ENCODE measurements at places on chromosomes 12 and 14.
A peak's percentile ranks its signal among the peaks of the same experiment; 100 is the strongest.

DNA sequence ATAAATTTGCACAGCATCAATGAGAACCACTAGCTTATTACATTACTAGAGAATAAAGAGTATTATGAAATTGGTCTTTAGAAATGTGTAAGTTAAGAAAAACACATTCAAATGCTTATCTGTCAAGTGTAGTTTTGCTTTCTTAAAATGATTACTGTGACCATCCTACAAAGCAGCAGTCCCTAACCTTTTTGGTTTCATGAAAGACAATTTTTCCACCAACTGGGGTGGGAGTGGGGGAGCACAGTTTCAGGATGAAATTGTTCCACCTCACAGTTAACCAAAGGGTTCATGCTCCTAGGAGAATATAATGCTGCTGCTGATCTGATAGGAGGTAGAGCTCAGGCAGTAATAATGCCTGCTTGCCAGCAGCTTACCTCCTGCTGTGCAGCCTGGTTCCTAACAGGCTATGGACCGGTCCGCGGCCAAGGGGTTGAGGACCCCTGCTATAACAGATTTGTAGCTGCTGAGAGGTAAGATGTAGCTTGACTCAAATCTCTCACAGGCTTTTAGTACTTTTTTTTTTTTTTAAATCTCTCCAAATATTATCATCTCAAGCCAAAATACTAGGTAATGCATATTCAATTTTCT, 45.4 kb downstream of the PPP4R3A start:
- no peak for DNase-seq

GRCh38 chr14:54877015-54877702, 25.5 kb downstream of the GCH1 start:
- DNase-seq: no peak

DNA sequence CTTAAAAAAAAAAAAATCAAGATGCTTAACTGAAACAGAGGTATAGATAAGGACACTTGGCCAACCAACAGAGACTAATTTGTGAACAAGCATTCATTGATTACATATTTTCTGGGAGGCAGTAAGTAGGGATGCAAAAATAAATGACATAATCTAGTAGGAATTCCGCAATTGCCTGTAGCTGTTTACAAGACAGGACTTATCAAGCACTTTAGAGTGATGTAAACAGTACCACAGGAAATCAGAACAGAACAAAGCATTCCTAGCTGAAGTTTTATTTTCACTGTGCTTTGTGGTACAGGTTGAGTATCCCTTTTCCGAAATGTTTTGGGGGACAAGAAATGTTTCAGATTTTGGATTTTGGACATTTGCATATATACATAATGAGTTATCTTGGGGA, 68.2 kb upstream of the FGD4 start:
- no peak for DNase-seq

DNA sequence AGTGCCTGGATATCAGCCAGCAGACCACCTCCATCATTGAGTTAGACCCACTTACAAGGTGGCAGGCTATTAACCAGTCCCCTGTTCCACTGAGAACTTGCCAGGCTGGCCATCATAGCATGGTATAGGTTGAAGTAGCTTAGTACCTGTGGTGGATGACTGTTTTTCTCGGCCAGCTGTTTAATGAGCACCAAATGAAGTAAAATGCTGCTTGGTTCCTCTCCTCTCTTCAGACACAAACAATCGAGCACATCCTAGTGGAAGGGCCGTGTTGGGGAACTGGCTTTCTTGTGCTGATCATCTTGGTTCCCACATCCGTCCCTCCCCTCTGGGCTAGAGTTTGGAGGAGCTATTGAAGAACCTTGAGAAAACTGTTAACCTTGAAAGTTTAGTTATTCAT, 486.2 kb downstream of the RAD51B start:
- DNase-seq: no peak

- no peak for DNase-seq
These were observed 9.0 kb downstream of the BMP4 start for GRCh38 chr14:53947452-53948204.

- DNase-seq: no peak
These were observed 182.0 kb downstream of the CACNA1C start for GRCh38 chr12:2234646-2235350.

- no peak for DNase-seq
These were observed 82.3 kb downstream of the CHGA start for GRCh38 chr14:93005135-93005813.

DNA sequence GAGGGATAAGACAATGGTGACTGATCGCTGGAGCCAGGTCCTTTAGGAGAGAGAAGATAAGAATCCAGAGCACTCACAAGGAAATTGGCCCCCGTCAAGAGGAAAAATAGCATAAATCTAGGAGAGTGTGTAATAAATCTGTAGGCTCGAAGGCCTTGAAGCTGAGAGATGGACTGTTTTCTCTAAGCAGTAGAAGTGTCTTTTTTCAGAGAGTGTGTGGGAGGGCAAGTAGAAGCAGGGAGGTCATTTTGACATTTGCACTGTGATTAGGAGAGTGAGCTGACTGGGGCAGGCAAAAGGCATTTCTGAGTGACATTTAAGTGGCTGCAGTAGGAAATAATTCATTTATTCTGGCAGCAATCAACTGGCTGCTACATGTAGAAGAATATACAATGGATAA, 78.0 kb upstream of the DDHD1 start:
- DNase-seq: no peak

- no peak for DNase-seq
These were observed 97.4 kb downstream of the CDK17 start for GRCh38 chr12:96302687-96303310.

DNA sequence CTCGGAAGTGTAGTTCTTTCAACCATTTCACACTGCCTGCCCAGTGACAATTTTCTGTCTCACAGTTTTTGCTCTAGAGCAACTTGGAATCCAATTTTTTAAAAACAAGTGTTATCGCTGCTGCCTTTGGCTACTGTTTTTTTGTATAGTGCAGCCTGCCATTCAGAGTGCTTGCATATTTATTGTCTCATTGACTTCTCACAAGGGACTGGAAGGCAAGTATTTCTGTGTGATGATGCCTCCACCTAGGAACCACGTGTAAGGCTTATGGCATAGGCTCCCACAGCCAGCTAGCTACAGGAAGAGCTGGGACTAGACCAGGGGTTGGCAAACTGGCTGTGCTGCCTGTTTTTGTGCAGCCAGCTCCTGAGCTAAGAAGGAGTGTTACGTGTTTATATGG, 903 bp downstream of the PARPBP start:
- peak; percentile 2 for DNase-seq

DNA sequence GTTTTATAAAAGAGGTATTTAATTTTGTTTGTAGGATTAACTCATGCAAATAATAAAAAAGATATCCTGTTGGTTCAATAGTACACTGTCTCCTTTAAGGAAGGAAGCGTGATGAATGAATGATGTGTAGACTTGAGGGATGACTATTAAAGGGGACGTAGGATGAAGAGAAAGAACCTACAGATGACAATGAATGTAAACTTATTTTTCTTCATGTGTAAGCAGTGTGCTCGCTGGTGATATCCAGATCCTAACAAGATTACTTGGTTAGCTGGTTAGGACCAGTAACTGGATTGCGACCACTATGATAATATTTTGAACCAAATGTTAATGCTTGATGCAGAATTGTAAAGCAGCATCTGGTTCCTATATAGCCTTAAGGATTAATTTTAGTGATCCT, 2.6 kb downstream of the ARF6 start:
- DNase-seq: no peak

DNA sequence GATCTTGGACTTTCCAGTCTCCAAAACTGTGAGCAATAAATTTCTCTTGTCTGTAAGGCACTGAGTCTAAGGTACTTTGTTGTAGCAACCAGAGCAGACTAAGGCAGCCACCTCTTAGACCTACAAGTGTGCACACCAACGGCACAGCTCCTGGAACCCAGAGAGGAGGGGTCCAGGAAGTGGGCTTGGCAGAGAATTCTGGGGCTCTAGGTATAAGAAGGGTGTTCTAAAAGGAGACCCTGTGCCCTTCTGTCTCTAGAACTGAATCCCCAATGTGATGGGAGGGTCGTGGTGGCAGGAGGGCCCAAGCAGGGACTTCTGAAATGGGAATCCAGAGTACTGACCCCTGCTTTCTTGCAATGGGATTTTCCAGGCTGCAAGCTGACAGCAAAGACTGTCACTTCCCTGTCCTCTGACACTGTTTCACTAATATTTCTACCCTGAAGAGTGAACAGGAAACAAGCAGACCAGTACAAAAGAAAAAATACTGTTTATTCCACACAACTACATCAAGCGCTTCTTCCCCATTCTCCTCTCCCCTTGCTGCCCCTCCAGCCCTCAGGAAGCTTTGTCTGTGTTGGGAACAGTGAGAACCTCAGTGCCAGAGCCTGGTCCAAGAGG, 13.6 kb upstream of the TFCP2 start:
- no peak for DNase-seq

- DNase-seq: no peak
These were observed 44.3 kb downstream of the ELK3 start for GRCh38 chr12:96238336-96239047.

GRCh38 chr12:99824900-99825542, 159.7 kb downstream of the ANKS1B start:
- no peak for DNase-seq

DNA sequence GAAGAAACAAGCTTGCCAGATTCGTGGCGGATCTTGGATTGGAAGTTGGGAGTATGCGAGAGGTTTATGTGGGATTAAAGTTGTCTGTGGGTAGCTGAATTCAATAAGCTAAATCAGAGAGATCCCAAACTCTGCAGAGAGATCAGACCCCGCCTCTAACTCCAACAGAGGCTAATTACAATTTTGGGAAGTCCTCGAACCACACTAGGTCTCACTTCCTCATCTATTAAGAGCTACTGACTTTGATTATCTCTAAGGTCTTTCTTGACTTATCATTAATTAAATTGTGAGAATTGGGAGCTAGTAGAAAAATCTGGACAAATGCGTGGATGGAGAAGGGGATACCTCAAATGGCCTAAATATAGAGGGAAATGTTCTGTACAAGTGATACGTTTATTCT, 9.1 kb downstream of the NTF3 start:
- no peak for DNase-seq

DNA sequence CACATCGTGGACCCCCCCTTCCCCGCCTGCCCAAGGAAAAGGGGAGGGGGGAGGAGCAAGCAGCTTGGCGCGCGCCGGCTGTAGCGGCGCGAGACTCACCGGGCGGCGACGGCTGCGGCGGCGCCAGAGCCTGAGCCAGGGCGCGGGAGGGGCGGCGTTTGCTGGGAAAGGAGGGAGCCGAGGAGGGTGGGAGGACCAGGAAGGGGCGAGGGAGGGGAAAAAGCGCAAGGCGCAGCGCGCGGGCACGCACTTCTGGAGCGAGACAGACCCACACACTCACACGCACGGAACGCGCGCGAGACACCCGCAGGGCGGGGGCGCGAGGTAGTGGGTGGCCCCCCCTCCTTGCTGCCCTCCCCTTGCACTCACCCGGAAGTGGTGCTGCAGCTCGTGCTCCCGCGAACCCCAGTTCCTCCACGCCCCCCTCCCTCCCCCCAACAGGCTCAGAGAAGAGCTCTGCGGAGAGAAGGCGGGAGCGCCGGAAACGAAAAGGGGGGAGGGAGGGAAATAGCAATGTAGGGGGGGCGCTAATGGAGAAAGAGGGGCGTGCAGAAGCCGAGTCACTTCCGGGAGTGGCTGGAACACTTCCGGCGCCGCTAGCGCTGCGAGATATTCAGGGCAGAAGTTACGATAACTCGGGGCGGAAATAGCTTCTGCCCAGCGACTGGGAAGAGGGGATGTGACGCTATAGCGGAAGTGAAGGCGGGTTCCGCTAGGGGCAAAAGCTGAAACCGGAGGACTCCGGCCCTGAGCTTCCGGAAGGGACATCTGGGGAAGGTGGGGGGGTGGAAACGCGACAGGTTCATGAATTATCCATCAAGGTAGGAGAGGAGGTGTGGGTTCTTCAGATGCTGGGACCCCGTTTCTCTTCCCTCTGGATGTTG, at the start of gene ZNF384:
Gene ZNF384 (minus strand): TSS at position 377 of the 884 bp plus-strand sequence. CDS start 9,855 bp downstream, outside the sequence.
- DNase-seq: peak; percentile 99

- DNase-seq: no peak
These were observed 47.4 kb upstream of the ABCC9 start for GRCh38 chr12:21988619-21989018.

- DNase-seq: no peak
These were observed 8.2 kb downstream of the ZFC3H1 start for GRCh38 chr12:71655495-71655894.

DNA sequence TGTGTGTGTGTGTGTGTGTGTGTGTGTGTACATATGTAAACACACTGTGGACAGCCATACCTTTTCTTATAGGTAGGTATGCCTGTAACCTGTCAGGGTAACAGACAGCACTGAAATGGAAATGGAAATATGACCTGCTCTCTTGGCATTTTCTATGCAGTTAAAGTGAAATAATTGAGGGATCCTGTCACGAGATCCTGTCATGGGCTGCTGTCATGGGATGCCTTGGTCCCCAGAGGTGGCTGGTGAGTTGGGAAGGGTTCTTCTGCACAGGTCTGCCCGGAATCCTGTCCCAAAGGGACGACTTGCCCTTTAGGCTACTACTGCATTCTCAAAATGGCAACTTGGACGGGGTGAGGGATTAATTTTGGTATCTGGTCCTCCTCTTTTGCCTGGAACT, 47.3 kb downstream of the ELK3 start:
- no peak for DNase-seq

- no peak for DNase-seq
These were observed 551.7 kb downstream of the NRXN3 start for GRCh38 chr14:78721756-78722480.

All from urothelium cell line (cell line).